ENCODE measurements at places on chromosomes 4 and X.

DNA sequence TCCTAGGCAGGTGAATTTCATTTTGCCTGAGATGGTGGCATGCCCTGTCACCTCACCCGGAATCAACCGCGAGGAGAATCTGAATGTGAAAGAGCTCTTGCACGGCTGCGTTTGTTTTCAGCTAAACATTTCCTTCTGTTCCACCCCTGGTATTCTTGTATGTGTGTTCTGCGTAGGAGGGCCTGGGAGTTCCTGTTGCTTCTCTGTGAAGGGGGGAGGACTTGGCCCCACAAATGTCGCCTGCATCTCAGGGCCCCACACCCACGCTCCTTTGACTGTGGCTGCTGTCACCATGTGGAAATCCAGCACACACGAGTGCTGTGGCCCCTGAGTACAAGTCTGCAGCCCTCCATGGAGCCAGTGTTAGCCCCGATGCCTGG is 45.8 kb upstream of the CLCN4 start:
- no peak for DNase-seq

DNA sequence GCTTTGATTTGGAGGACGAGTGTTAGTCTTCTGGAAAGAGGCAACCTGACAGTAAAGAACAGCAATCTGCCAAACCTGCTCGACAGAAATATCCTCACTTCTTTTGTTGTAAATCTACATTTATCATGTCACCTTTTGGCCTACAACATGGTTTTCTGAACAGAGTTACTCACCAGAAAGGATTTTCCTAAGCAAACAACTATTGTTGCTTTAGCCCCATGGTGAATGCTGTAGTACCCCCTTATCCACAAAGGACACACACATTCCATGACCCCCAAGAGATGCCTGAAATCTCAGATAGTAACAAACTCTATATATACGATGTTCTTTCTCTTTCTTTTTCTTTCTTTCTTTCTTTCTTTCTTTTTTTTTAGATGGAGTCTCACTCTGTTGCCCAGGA is 42.7 kb downstream of the TMEM150C start:
- DNase-seq, result peak; percentile 76

GRCh38 chrX:124462931-124463330 is 116.6 kb downstream of the SH2D1A start:
- DNase-seq, result no peak

- peak; percentile 61 for DNase-seq
Measured at GRCh38 chr4:144579411-144580030, 66.4 kb upstream of the HHIP start.

- no peak for DNase-seq
Measured at GRCh38 chr4:7108046-7108625, 40.3 kb upstream of the GRPEL1 start.

- no peak for DNase-seq
Measured at GRCh38 chr4:31185014-31185585, 464.9 kb downstream of the PCDH7 start.

- DNase-seq, result no peak
Measured at GRCh38 chr4:40848940-40849339, 99.2 kb downstream of the NSUN7 start.

DNA sequence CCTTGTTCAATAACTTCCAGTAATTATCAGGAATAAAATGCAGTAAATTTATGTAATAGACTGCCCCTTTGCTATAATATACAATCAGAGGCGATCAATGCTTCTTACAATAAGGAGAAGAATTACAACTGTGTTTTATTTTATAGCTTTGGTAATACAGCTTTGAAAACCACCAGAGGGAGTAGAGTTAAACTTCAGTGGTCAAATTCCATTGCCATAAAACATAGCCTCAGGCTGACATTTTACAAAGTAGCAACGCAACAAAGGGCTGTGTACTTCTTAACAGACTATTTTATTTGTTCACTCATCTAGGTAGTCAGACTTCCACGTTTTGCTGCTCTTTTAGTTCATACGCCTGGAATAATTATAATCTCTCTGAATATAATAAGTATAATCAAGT is 58.5 kb downstream of the TEX13C start:
- no peak for DNase-seq

- DNase-seq, result peak; percentile 36
Measured at GRCh38 chr4:185142912-185143600, at the start of gene SLC25A4. Gene SLC25A4 (plus strand): TSS chr4:185143266. CDS start chr4:185143373, 107 bp downstream.

DNA sequence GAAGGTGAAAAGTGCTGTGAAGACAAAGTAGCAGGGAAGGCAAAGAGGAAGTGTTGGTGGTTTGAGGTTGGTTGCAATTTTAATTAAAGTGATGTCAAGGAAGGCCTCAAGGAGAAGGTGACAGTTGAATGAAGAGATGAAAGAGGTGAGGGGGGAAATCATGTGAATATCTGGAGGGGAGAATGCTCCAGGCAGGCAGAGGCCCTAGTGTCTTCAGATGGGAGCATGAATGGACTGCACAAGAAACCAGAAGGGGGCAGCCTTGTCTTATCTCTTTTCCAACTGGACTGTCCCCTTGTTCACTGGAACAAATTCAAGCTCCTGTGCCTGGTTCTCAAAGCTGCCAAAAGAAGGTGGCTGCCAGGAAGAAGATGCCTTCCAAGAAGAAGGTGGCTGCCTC is 68.4 kb downstream of the MAOB start:
- no peak for DNase-seq

GRCh38 chrX:96394598-96394997 is 290.0 kb upstream of the DIAPH2 start:
- DNase-seq, result no peak

DNA sequence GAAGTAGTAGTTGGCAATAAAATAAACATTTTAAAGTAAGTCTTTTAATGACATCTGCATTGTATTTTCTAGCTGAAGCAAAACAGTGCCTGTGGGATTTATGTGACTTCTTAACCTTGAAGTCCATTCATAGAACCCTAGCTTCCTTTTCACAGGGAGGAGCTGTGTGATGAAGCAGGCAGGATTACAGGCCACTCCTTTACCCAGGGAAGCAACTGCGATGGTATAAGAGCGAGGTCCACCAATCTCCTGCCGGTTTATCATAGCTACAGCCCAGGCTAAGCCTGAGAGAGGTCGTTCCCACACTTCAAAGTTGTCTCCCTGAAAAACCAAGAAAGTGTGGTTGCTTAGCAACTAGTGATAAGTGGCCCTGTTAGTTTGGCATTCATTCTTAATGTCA is 7.0 kb downstream of the RPL36A start:
- DNase-seq, result peak; percentile 6

DNA sequence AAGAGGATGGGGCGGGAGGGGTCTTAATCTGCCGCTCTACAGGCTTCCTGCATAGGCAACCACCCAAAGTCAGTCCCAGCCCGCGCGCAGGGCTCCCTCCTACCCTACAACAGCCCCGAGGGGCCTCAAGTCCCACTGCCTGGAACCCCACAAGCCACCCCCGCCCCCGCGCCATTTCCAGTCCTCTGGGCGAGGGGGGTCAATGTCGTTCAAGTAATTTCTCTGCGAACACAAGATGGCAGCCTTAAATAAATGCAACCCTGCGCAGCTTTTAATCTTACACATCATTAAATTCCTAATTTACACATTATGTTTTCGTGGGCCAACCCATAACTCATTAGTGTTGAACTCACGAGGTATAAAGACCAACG is 92.9 kb downstream of the BCOR start:
- no peak for DNase-seq

DNA sequence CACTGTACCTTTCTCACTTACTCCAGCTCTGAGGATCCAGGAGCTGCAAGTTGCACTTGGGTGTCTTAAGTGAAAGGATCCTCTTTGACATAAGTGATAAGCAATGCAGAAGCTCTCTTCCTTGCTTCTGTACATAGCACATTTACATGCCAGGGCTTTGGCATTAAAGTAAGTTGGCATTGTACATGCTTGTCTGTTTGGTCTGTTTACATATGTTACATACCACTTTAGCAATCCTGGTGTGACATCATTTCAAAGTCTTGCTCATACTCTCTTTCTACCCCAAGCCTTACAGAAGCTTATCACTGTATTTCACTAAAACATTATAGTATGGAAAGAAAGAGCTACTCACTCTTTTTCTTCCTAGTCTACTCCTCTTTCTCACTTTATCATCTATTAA is 2548.3 kb downstream of the ARAP2 start:
- no peak for DNase-seq

- no peak for DNase-seq
Measured at GRCh38 chrX:153499876-153500275, 5.1 kb downstream of the BGN start.

DNA sequence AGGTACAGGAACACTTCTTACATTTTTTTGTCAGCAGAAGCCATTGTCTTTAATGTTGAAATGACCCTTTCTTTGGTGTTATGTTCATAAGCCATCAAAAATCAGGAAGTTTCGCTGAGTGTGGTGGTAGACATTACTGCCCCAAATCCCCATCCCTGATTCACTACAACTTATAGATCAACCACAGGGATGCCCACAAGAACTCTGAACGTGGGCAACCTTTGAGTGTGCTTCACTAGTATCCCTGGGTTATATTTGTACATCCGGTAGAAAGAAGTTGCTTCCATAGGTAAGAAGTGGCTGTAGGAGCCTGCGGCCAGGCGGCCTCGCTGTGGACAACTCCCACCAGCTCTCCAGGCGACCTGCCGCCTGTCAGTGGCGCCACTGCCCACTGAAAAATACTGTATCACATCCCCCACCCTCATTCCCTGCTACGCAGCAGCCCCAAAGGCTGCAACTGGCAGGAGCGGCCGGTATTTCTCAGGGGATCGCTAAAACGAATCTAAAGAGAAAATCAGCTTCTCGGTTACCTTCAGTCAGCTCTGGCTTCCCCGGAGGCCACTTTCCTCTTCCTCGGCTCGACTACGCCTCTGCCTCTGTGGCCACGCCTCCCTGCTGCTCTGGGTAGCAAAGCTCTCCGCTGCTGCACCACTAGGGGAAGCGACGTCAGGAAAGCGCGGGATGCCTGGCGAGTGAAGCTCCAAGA is 13.9 kb upstream of the ETDC start:
- peak; percentile 31 for DNase-seq

DNA sequence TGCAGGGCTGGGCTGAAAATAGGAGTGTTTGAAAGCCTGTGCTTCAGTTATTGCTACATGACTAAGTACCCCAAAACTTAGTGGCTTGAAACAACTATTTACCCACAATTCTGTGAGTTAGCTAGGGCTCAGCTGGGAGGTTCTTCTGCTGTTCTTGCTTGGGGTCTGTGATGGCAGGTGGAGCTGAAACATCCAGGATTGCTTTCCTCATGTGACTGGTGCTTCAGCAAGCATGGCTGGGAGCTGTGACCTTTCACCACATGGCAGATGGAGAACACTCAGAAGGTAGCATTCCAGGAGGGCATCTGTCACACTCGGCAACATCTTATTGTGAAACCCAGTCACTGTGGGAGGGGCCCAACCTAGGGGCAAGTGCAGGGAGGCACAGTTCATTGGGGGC is 57.0 kb upstream of the TBC1D14 start:
- no peak for DNase-seq

DNA sequence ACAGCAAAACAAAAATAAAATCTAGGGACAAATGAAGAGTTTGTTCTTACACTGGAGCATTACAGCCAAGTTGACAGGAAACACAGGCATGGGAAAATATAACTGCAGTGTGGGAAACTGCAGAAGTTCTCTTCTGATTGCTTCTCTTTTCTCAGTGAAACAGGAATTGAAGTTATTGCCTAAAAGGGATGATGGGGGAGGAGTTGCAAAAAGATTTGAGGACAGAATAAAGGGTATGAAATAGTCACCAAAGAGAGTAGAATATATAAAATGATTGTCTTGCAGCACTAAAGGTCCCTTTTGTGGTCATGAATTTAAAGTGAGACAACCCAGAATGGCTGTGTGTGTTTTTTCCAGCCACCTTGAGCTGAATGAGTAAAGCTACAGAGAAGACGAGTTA is 103.7 kb downstream of the JADE1 start:
- no peak for DNase-seq

DNA sequence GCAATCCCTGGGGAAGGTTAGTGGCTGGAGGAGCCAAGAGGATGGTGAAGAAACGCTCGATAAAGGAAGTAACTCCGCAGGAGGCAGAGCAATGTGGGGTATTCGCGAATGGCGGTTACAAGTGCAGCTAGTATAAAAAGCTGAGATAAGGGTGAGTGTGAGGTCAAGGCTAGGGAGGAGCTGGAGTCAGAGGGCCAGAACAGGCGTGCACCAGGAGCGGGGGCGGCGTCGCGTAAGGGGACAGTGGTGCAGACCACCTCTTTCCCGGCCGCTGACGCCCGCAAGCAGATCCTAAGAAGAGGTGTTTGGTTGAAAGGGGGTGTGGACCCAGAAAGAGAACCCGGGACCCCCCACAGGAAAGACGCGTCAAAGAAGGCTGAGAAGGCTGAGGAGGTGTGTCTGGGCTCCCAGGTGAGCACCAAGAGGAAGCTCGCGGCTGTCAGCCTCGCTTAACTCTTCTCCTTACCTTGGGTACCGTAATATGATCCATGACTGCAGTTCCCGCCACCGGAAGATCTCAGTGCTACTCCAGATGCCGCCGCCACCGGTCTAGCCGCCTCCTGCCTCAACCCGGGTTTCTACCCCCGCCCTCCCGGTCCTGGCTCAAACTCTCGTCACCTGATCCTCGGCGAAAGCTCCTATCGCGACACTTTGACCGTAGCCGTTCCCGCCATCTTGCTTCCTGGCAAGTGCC is at the start of gene MTMR8:
Gene MTMR8, minus strand, starts transcription at position 579 of the 694 bp plus-strand sequence. Its CDS starts 89 bp downstream, at position 490.
- no peak for DNase-seq

GRCh38 chr4:165115301-165115700 is 2.6 kb upstream of the TMEM192 start:
- DNase-seq, result no peak

DNA sequence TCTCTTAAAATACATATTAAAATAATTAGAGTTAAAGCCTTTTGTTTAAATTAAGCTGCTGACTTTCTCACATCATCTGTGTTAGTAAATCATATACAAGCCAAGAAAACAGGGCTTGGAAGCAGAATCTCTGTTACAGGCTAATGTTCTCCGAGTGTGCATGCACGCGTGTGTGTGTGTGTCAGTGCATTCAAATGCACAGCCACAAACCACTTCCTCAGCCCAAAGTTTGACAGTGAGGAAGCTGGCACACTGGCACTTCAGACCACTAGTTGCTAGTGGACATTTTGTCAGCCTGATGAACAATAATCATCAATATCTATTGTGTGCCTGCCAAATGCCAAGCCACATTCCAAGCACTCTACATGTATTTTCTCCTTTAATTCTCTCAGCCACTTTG is 5.6 kb downstream of the MAOB start:
- no peak for DNase-seq

GRCh38 chrX:2391869-2392606 is 108.7 kb downstream of the DHRSX start:
- peak; percentile 94 for DNase-seq

GRCh38 chr4:85391589-85392410 is 83.2 kb upstream of the ARHGAP24 start:
- no peak for DNase-seq

- no peak for DNase-seq
Measured at GRCh38 chrX:118975831-118976598, 1.6 kb downstream of the LONRF3 start.

- DNase-seq, result no peak
Measured at GRCh38 chrX:2960861-2961515, 31.8 kb upstream of the ARSD start.

DNA sequence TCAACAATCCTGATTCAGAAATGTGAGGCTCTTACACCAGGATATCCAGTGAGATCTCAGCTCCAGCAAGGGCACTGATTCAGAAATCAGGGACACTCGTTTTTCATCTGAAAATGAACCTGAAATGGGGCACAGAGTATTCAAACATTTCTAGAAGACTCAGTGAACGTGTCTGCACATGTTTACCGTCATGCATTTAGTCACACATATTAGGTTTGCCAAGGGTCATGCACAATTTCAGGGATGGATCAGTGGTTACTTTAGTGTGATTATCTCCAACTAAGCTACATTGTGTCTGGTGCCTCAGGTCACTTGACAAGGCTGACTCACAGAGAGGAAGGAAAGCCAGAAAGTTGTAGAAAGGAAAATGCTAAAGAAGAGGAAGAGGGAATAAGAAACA is 33.6 kb upstream of the SPANXN2 start:
- no peak for DNase-seq
